CD4-positive, alpha-beta memory T cell (primary cell): ENCODE measurements at places on chromosomes 3 and 15. TPM values are rescaled to one million over a fixed set of nuclear protein-coding genes. Genes with fewer than 3 reads are reported as not detected.

The ZNF609 gene
- total RNA-seq: 53.7 TPM

The C15orf39 gene
- total RNA-seq: 25.9 TPM

The SLC12A1 gene
- not detected for total RNA-seq

The SMAD6 gene
- 0.09 TPM for total RNA-seq

The SMCO1 gene
- total RNA-seq: not detected

The ARRDC4 gene
- 0.83 TPM for total RNA-seq

The BTD gene
- total RNA-seq: 23.5 TPM

DNA sequence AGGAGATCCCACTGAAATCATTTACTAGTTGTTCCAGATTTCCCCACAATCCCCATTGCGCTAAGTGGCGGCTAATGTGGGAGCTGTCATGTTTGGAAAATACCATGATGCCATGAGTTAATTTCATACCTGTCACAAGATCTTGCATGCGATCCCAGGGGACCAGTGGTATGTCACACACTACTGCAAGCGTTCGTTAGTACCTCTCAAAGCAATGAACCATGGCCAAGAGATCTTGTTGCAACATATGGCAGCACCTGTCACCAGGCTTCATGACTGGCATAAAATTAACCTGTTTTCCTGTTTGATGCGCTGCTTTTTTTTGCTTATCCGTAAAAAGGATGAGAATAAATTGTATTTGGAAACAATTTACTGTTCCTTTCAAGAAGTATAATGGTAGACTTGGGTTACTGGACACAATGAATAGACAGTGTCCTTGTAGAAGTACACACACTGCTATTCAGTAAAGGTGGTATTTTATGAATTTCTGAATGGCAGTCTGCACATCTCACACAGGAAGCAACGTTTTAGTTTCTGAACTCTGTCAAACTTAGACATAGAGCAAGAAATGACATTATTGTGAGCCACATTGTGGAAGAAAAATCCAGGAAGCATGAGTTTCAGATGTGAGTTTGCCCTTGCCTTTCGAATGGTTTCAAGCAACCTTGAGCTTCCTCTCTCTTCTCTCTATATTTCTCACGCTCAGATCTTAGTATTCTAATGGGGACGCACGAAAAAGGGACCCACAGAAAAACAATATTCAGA lies 81.9 kb downstream of the CHL1 start:
- DNase-seq: no peak

- DNase-seq: peak; percentile 57
Measured at GRCh38 chr15:44550256-44550655, 13.3 kb downstream of the EIF3J start.

DNA sequence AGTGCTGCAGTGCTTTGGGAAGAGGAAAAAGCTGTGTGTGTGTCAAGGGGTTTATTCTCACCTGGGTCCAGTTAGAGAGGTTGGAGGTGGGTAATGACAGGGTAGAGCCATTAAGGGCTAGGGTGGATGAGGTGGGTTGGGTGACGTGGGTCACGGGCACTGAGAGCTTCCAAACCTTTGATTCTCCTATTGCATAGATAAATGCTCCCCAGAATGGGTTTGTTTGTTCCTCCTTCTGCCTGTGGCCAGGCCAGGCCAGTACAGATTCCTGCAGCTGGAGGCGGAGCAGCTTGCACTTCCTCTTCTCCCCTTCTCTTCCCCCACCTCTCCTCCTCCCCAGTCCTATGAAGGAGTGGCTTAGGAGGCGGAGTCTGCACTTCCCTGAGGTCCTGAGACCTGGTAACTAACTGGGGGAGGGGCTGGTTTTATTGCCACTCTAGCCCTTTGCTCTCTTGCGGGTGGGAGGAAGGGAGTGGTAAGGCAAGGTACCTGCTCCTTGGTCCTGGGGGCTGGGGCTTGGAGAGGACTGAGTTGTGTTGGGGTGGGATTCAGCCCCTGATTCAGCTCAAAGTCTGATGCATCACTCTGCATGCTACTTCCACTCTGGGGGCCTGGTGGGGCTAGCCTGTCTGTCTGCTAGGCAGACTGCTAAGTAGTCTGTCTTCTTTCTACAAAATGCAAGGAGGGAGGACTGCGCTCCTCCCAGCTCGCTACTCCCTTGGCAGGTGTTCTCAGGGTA lies 3.5 kb downstream of the SPINT1 start:
- no peak for DNase-seq

- no peak for DNase-seq
Measured at GRCh38 chr3:124260206-124260915, 268.4 kb upstream of the ROPN1 start.

DNA sequence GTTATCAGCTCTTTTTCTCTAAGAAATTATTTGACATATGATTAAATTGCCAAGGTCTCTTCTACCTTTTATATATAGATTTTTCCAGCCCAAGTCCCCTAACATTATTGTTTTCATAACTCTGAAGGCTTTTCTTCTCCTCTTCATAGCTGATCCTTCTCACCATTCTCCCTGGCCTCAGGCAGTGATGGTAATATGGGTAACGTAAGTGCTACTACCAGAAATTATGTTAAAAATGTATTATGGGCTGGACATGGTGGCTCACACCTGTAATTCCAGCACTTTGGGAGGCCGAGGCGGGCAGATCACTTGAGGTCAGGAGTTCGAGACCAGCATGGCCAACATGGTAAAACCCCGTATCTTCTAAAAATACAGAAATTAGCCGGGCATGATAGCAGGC lies 29.2 kb downstream of the BMF start:
- no peak for DNase-seq

DNA sequence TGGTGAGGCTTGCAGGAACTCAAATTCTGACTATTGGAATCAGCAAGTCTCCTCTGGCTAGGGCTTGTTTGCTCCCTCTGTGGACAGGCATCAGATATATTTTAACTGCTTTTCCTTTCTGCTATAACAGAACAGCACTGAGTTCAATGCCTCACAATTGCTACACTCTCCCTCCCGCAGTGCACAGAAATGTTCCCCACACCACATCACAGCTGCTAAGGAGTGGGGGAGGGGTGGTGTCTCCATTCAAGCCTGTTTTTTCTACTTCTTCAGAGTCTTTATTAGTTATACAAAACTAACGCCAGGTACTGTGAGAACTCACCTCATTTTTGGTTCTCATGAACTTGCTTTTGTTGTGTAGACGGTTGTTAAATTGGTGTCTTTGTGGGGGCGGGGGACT lies 68.5 kb downstream of the BCHE start:
- DNase-seq: no peak

GRCh38 chr3:119340014-119340413 lies 45.8 kb downstream of the ARHGAP31 start:
- DNase-seq: no peak

DNA sequence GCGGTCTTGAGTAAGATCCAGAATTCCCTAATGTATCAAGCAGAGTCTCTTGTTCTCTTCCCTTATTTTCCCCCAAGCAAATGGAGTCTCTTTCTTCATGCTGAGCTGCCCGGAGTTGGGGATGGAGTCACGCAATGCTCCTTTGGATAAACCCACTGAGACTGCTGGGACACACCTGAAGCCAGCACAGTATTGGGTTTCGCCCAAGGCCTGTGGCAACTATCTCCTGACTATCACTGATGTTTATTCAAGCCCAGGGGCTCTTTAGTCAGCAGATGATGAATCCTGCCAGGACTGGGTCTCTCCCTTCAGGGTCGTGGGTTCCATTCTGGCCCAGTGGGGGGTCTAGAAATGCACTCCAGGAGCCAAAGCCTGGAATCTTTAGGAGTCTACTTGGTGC lies 11.3 kb downstream of the USF3 start:
- DNase-seq: no peak

GRCh38 chr15:35929740-35930444 lies 383.9 kb upstream of the DPH6 start:
- no peak for DNase-seq

- no peak for DNase-seq
Measured at GRCh38 chr15:79519628-79520027, 87.5 kb downstream of the MINAR1 start.

DNA sequence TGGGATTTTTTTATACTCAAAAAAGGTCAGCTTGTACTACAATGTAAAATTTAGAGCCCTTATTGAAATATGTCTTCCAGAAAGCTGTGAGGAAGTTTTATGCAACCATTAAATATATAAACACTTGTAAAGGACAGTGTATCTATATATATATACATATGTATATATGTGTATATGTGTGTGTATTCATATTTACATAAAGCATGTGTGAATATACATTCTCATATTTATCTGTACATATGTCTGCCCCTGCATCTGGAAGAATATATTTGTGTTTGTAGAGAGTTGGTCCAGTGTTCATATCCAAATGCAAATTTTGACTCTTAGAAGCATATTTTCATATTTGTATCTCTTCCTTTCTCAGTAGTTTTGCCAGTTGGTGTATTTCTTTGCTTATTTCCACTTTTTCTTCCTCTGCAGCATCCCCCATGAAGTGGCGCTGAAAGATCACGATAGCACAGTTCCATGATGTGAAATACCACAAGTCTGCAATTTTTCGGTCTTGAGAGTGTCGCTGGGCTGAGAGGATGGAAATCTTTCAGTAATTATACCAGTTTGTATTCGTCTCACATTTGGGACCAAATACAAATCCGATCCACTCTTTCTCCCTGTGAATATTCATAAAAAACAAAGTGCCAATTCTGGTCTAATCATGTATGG lies 311.7 kb upstream of the DPH6 start:
- no peak for DNase-seq

- DNase-seq: no peak
Measured at GRCh38 chr3:8538913-8539312, 37.3 kb downstream of the LMCD1 start.
